ENCODE measurements at places on chromosomes 5 and 9.

DNA sequence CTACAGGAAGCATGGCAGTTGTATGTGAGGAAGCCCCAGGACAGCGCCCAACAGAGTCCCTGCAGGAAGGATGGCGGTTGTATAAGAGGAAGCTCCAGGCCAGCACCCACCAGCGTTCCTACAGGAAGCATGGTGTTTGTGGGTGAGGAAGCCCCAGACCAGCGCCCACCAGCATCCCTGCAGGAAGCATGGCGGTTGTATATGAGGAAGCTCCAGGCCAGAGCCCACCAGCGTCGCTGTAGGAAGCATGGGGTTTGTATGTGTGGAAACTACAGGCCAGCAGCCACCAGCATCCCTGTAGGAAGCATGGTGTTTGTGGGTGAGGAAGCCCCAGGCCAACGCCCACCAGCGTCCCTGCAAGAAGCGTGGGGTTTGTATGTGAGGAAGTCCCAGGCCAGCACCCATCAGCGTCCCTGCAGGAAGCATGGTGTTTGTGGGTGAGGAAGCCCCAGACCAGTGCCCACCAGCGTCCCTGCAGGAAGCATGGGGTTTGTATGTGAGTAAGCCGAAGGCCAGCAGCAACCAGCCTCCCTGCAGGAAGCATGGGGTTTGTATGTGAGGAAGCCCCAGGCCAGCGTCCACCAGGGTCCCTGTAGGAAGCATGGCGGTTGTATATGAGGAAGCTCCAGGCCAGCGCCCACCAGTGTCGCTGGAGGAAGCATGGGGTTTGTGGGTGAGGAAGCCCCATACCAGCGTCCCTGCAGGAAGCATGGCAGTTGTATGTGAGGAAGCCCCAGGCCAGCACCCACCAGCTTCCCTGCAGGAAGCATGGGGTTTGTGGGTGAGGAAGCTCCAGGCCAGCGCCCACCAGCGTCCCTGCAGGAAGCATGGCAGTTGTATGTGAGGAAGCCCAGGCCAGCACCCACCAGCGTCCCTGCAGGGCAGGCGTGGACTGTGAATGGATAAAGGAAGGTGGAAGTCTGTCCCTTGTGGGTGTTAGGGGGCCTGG is 79.0 kb downstream of the DAP start:
- DNase-seq = no peak

- DNase-seq = no peak
Observed at GRCh38 chr5:135391116-135391868, 7.7 kb downstream of the MACROH2A1 start.

- DNase-seq = no peak
Observed at GRCh38 chr9:17437813-17438212, 141.1 kb upstream of the SH3GL2 start.

GRCh38 chr5:33300209-33300742 is 140.5 kb upstream of the TARS1 start:
- DNase-seq = no peak

GRCh38 chr5:58716713-58717112 is 133.8 kb downstream of the RAB3C start:
- no peak for DNase-seq

- DNase-seq = no peak
Observed at GRCh38 chr5:102040326-102040725, 255.8 kb downstream of the SLCO4C1 start.

DNA sequence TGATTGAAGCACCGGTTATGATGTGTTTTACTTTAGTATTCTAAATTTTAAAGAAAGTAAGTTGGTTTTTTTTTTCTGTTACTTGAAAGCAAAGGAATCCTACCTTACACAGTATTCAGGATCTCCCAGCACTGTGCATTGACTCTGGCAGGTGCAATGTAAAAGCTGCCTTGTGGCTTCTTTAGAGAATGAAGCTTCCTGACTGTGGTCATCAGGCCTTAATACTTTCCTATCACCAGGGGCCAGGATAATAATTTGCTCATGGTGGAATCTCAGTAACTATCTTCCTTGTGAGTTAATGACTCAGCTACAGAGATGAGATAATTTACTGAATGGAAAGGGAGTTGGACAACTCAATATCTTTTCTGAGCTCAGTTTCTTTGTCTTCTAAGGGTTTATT is 435.5 kb upstream of the ZNF608 start:
- DNase-seq = no peak

DNA sequence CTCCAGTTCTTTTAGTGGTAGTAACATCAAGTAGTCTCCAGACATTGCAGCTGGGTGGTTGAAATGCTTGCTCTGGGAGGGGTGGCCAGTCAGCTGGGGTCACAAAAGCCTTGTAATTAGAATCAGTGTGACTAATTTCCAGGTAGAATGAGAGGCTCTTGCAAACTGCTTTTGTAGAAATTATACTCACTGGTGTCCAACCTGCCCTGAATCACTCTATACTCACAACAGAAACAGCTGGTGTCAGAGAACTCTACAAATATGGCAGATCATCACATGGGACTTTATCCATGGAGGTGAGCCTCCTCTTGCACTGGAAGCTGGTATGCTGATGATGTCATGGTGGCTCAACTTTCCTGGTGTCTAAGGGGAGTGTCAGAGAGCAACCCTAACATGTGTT is 71.3 kb downstream of the SH3TC2 start:
- DNase-seq = no peak

DNA sequence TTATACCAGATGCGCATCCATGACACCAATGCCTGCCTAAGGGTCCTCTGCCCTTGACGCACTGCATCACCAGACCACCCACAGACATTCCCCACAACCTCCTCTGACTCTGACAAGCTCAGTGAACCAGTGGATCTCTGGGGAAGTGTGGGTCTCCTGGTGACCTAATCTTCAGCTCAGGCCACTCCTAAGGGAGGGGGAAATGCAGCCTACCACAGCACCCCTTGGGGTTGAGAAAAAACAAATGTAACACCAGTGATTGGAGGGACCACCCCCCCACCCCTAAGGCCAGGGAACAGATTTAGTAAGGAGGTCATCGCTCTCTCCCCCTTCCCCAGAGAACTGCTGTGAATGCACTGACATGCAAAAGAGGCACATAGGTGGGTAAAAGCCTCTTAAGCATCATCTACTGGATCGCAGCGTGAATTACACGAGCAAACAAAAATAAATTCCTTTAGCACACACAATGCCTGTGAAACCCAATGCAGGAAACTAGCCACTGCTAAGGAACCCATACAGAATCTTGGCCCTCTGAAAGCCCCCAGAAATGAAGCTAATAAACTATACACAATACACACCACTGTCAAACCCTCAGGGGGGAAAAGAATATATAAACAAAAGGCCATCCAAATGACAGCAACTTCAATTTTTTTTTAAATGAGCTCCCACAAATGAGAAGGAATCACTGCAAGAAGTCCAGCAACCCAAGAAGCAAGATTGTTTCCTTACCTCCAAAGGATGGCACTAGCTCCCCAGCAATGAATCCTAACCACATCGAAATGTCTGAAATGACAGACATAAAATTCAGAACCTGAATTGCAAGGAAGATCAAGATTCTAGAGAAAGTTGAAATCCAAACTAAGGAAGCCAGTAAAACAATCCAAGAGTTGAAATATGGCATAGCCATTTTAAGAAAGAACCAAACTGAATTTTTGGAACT is 513.7 kb upstream of the PTGER4 start:
- DNase-seq = no peak

- DNase-seq = no peak
Observed at GRCh38 chr5:155919725-155920124, 407.2 kb upstream of the SGCD start.

DNA sequence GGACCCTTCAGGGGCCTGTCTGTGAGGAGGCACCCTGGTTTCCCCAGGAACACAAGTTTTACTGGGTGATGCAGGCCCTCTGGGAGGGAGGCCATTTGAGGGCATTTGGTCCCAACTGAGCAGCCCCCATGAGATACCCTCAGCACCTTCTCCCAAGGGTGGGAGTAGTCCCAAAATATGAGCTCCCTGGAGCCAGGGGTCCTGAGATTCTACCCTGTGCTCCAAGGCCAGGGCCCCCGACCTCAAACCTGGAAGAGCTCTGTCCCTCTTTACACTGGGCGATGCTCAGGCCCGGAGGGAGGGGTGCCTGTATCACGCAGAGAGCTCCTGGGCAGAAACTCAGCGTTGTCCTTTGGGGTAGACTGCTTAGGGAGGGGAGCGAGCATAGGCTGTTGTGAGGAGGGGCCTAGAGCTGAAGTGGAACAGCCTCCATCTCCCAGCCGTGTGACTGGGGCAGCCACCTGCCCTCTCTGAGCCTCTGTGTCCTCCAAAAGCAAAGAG is 64.0 kb upstream of the SYNPO start:
- DNase-seq = no peak

GRCh38 chr5:42552597-42552996 is 129.4 kb downstream of the GHR start:
- no peak for DNase-seq

- DNase-seq = no peak
Observed at GRCh38 chr5:51983161-51983560, 599.9 kb downstream of the ISL1 start.

DNA sequence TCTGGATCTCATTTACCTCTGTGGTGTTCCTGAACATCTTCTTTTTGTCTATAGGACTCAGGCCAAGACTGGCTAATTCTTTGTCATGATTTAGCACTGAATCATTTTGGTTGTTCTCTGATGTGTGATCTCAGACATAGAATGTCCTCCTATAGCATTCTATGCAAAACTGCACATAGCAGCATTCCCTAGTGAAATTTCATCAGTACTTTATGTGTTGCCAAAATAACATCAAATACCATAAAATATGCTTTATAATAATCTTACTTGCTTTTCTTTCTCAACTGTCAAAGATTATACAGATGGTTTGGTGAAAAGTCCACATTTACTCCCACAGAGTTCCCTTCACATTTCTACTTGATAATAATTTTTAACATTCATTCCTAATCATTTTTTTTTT is 115.7 kb upstream of the MPDZ start:
- DNase-seq = no peak

- DNase-seq = no peak
Observed at GRCh38 chr5:58902765-58903164, 319.9 kb downstream of the RAB3C start.

GRCh38 chr5:23655674-23656073 is 148.3 kb downstream of the PRDM9 start:
- DNase-seq = no peak

GRCh38 chr5:107514305-107514704 is 156.4 kb downstream of the EFNA5 start:
- no peak for DNase-seq

- no peak for DNase-seq
Observed at GRCh38 chr9:2231829-2232228, 216.7 kb downstream of the SMARCA2 start.
